ENCODE measurements at places on chromosomes 11 and 22.

- DNase-seq = no peak
Measured at GRCh38 chr22:42983470-42983869, 31.5 kb downstream of the PACSIN2 start.

- no peak for DNase-seq
Measured at GRCh38 chr11:83773950-83774880, 488.0 kb upstream of the CCDC90B start.

- DNase-seq = no peak
Measured at GRCh38 chr22:37164505-37164887, 14.8 kb upstream of the IL2RB start.

- no peak for DNase-seq
Measured at GRCh38 chr22:39363751-39364515, 14.1 kb downstream of the SYNGR1 start.

DNA sequence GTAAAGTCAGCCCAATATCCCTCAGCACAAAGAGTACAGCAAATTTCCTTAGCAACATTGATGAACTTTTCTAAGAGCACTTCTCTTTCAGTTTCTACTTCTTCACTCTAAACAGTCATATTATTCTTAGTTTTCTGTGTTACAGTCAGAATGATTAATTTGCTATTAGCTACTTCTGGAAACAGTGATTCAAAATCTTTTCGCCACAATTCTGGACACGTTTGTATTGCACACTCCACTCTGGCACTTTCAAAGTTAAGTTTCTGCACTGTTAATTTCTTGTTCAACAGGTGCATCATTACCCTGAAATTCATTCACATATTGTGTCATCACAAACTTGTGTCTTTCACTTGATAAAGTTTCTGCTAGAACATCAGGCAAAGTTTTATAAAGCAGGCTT is 22.5 kb downstream of the ABTB2 start:
- DNase-seq = no peak

DNA sequence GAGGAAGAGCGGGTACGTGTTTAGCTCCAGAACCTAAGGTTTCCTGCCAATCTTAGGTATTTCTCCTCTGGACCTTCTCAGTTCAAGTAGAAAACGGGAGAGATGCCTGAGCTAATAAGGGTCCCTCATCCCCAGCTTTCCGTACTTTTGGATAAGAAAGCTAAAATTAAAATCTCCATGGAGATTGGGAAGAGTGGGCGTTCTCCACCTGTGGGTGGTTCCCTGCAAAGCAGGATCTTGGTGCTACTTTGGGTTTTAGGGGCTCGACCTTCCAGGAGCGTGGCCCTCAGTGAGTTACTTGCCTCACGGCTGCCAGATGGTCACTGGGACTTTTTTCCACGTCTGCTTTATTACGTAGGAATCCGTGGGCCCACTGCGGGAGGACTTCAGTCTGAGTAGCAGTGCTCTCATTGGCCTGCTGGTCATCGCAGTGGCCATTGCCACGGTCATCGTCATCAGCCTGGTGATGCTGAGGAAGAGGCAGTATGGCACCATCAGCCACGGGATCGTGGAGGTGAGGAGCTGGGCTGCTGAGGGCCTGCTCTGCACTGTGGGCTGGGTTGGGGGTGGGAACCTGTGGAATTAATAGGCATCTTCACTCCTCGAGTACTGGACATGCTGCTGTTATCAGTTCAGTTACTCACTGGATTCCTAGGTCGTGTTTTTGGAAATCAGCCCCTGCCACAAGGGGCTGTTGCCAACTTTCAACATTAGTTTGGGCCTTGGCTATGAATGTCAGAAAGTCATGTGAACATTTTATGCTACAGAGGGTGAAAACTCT is 17.8 kb upstream of the ST14 start:
- DNase-seq = no peak

GRCh38 chr11:46360878-46361277 is 13.6 kb downstream of the DGKZ start:
- DNase-seq = no peak

- DNase-seq = no peak
Measured at GRCh38 chr22:45864959-45865476, 111.9 kb downstream of the WNT7B start.

Measured in activated CD8-positive, alpha-beta T cell treated with anti-CD3 and anti-CD28 coated beads for 36 hours (primary cell).